Uterine smooth muscle cell (primary cell): ENCODE measurements at places on chromosomes 3 and 15. TPM values are rescaled to one million over a fixed set of nuclear protein-coding genes. Genes with fewer than 3 reads are reported as not detected.

The PPP2R3A gene
- 14.9 and 20.4 TPM in 2 replicates for total RNA-seq

The PLSCR2 gene
- not detected in 2 replicates for total RNA-seq

The ZNF501 gene
- 7.1 and 8.1 TPM in 2 replicates for total RNA-seq

The RAB6B gene
- total RNA-seq, result 0.22 and 0.37 TPM in 2 replicates

The U2SURP gene
- total RNA-seq, result 68.5 and 90.1 TPM in 2 replicates

The SOX14 gene
- not detected in 2 replicates for total RNA-seq

The CYP11A1 gene
- under 0.01 and 0.11 TPM in 2 replicates for total RNA-seq

The CYP1A2 gene
- total RNA-seq, result not detected in 2 replicates

The EXD1 gene
- total RNA-seq, result 0.11 TPM in 1 of 2 replicates, not detected in the other
